Activated CD4-positive, alpha-beta T cell treated with anti-CD3 and anti-CD28 coated beads, Interleukin-2, amount 50 U/mL, for 4 hours (primary cell): ENCODE measurements at places on chromosomes 11 and 22.

DNA sequence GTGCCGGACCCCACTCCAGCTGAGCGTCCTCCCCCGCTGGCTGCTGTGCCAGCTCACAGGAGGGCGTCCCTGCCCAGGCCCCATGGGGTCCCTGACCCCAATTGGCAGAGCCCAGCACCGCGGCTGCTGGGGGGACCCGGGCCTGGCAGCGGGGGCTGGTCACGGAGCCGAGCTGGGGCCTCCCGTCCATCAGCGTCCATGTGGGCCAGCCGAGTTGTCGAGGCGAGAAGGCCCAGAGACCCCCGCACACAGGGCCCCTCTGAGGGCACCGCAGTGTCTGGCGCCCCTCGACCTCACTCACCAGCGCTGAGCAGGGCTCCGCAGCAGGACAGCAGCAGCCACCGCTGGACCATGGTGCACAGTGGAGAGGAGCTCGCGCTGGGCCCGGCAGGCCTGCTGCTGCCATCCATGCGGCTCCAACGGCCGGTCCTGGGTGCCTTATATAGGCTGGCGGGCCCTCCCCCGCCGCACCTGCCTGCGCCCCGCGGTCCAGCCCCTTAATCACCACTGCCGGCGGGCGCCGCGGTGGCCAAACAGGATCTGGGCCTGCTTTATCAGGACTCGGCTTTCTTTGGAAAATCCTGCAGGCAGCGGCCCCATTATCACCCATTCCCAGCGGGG, at the start of gene MUC6:
Gene MUC6 (minus strand): TSS at position 416 of the 621 bp plus-strand sequence. CDS start 63 bp downstream, at position 353.
- DNase-seq = no peak

- DNase-seq = no peak
These were observed 4.0 kb downstream of the A4GALT start for GRCh38 chr22:42716649-42717127.

GRCh38 chr11:66889960-66890359, 33.1 kb downstream of the LRFN4 start:
- DNase-seq = no peak

DNA sequence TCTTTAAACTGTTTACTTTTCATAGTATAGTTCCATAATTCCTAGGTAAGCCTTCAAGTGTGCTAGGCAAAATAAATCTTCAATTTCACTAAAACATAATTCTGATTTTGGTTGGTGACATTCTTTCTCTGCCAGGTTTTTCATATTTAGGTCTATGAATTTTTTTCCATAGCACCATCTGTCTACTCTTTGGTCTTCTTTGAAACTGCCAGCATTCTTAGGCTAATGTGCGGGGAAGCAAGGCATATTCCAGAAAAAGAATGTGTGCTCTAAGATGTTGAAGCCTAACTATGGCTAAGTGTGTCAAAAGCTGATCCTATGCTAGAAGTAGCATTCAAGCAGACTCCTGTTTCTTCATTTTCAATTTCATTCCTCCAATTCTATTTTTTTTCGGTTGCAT, 213.9 kb upstream of the C11orf87 start:
- no peak for DNase-seq

DNA sequence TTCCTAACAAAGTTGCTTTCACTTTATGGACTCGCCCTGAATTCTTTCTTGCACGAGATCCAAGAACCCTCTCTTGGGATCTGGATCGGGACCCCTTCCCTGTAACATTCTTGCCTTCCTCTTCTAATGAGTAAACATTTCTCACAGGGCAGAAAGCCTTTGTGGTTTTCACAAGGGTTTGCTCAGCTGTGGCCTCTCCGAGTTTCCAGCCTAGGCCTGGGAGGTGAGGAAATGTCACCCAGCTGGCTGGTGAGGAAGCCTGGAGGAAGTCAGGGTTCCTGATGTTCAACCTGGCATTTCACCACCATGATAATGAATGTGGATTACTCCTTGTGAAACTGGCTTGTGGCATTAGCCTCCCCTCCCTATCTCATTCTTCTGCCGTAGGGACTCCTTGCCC, 224.9 kb downstream of the DSCAML1 start:
- DNase-seq = no peak

DNA sequence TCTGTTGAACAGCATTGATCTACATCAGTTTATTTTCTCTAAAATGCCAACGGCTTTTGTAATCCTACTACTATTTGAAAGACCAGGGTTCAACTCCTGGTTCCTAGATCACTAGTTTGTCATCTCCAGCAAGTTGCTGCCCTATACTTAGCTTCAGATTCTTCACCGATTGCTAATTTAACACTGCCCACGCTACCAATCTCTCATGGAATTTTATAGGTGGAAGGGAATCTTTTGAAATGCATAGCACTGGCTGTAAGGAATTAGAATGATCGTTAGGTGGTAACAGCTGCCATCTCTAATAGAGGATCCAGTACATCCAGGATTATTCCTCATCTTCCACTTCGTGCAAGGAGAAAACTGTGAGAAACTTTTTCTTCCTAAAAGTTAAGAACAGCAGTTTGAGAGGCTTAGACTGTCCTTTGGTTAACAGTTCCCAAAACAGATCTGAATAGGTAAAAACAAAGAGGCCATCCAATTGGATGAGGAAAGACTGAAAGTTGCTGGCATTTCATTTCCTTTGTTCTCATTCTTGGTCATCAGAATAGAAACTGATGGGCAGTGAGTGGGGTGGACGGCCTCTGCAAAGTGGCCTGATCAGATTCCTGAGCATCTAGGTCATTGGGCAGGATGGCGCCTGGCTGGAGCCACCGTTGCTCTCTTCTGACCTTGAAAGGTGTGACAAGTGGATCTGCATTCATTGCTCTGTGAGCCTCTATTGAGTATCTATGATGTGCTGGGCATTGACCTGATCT, 236.3 kb upstream of the SORL1-AS1 start:
- no peak for DNase-seq

- DNase-seq = no peak
These were observed at the start of gene DESI1 for GRCh38 chr22:41620589-41621098. Gene DESI1 (minus strand): TSS chr22:41621043. CDS start chr22:41620839, 204 bp downstream.

DNA sequence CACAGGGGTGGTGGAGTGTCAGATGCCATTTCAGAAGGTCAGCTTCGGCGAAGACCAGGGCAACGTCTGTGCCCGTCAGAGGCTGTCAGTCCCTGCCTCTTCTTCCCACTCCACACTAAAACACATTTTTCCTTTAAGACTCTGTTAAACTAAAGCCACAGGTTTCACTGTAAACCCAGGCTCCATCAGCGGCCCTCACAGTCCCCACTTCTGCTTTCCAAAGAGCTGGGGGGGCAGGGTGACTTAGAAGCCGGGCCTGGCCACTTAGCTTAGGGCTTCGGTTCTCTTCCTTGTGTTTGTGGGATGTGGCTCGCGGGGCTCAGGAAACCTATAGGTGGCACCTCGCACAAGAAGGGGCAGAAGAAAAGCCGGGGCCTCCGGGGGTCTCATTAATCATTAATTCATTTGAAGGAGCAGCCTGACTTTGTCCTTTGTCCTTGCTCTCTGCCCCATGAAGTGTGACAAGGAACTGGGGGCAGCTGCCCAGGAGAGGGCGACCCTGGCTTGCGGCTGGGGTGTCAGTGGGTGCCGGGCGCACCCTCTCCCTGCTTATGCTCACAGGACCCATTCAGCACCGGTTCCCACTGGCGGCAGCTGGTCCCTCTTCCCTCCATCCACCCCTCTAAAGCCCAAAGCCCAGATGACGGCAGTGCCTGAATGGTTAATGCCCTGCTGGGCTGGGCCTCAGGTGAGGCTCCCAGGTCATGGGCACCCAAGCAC, 4.1 kb downstream of the SLC25A45 start:
- DNase-seq = no peak

- no peak for DNase-seq
These were observed 7.7 kb downstream of the TNNT3 start for GRCh38 chr11:1927026-1927847.

DNA sequence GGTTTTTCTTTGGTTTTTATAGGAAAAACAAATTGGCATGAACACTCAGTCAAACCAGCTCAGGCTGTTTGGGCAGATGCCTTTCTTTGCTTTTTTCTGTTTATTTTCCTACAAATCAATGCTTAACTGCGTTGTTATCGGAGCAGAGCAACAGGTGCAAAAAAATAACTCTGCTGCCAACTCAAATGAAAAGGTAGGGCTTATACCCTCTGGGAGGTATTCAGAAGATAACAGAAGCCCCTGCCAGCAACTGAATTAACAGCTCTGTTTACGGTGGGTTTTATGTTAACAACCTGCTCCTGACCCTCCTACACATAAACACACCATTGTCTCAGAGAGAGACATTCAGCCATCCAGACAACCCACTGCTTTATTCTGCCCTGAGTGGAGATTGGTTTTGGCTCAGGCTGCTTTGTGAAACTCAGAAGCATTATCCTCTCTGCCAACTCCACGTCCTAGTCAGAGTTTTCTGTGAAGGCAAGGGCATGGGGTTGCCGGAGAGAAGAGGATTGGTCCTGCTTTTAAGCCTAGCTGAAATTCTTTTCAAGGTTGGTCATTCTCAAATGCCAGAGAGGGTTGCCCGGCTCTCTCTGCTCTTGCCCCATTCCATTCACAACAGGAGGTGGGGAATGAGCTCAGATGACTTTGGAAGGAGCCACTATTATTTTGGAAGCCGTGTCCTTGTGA, 11.4 kb downstream of the EHF start:
- DNase-seq = no peak

DNA sequence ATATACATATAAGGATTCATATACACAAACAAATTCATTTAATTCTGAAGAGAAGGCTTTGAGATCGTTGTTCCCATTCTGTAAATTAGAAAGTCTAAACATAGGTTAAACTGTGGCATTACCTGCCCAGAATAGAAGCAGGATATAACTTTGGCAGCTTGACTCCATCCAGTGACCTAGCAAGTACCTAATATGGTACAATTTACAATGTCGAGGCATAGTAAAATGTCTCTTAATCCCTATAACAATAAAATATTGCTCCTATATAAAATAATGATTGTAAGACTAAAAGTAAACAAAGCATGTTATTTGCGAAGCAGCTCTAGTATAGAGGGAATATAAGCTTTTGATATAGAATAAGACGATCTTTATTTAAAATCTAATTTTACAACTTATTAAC, 756.0 kb downstream of the LUZP2 start:
- no peak for DNase-seq

- no peak for DNase-seq
These were observed 535.4 kb downstream of the RAB38 start for GRCh38 chr11:87639753-87640364.

- no peak for DNase-seq
These were observed 39.1 kb downstream of the ANKK1 start for GRCh38 chr11:113426686-113427085.

DNA sequence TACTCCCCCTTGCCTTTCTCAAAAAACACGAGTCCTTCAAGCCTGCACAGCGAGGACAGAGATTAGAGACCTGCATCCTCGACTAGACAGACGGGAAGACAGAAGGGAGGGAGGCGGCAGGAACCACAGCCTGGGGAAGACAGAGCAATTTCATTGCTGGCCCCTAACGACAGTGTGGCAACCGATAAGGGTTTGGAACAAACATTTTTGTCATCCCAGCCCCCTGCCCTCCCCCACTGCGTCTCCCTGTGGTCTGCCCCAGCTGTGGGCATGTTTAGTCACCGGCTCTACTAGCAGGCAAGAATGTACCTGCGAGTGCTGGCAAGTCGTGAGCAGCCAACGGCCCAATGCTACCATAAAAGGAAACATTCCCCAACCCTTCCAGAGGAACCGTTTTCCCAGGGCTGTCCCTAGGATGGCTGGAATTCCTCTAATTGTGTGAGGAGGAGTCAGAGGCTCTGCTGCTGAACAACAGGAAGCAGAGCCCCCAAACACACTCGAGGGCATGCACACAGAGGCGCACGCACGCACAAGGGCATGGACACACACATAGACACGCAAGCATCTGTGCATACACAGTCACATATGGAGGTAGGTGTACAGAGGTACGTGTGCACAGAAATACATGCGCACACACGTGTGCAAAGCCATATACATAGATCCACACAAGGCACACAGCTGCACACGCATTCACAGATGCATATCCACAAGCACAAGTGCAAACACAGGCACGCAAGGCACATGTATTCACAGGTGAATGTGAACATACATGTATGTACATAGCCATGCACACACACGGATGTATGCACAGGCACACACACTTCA, 58.3 kb downstream of the MYH9 start:
- DNase-seq = peak; percentile 85

DNA sequence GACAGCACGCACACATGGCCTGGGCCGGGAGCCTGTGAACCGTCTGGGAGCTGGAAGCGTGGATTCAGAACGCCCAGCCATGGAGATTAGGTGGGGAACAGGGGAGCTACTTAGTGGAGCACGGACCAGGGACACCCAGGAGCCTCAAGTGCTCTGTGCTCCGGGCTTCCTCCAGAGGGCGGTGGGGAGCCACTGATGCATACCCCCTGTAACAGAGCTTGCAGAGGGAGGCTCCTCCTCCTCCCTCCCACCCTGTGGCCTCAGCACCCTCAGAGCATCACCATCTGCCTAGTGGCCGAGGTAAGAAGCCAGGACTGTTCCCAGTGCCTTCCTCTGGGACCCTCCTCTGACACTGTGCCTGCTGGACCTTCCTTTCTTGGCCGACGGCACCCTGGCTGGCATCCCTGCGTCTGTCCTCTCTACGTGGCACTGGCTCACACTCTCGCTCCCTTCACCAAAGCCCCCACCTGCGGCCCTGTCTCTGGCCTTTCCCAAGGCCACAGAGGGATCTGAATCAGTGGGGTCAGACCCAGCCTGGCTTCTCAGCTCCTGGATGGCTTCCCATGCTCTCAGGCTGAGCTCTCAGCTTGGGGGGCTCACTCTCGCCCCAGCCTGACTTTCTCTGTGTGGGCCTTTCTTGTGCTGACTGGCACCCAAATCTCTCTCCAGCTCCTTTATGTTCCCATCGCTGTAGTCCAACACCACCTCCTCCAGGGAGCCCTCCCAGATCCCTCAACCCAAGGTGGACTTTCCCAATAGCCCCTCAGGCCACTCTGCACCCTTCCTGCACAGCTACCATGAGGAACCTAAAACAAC, 780.9 kb downstream of the BRD1 start:
- DNase-seq = no peak

DNA sequence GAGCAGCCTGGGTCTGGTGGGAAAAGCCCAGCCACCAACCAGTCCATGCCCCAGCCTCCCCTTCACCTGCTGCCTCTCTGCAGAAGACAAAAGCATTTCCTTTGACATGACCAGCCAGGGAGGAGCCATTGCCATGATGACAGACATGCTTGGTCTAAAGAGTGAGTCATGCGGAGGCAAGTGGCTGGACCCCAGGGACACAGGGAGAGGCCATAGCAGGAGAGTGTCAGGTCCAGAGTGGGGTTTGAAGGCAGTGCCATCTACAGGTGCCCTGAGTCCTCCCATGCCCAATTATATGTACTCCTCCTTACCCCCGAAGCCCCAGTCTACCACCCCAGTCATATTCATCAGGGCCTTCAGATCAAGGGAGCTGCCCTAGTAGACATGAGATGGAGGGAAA, 67.4 kb downstream of the SCN3B start:
- no peak for DNase-seq

GRCh38 chr11:73114110-73114834, 27.8 kb downstream of the FCHSD2 start:
- no peak for DNase-seq
